ENCODE measurements at places on chromosomes 1 and 21.

DNA sequence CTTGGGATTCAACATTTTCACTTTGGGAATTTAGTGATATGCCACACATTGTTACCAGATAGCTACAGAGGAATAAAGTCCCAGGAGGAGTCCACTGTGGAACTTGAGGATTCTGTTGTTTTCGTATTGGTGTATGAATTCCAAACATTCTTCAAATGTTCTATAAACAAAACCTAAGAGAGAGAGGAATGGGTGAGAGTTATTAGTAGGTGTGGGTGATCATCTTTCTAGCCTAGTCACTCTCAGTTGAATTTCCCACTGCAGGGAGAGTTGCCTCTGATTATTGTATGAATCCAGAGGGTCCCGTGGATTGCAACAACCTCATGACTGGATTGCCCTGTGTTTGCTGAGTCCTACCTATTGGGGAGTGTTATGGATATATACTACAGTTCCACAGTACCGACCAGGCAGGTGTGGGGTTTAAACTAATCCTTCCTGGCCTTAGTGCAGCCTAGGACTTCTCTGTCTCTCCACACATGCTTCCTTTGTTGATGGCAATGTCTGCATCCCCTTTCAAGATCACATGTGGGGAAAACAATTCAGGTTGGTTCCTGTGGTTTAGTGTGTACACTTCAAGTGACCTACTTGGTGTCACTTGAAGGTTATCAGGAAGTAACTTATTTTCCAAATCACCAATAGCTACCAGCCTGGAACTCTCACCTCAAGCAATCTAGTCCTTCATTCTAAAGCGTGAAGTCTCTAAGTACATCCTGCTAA, 91.8 kb downstream of the ADCY10 start:
- no peak for DNase-seq

GRCh38 chr21:28608646-28609045, 384.0 kb downstream of the LTN1 start:
- DNase-seq: no peak

- DNase-seq: no peak
Observed at GRCh38 chr1:54973205-54973921, 7.1 kb upstream of the TMEM61 start.

GRCh38 chr21:33801424-33802405, 113.9 kb downstream of the ATP5PO start:
- DNase-seq: peak; percentile 24

DNA sequence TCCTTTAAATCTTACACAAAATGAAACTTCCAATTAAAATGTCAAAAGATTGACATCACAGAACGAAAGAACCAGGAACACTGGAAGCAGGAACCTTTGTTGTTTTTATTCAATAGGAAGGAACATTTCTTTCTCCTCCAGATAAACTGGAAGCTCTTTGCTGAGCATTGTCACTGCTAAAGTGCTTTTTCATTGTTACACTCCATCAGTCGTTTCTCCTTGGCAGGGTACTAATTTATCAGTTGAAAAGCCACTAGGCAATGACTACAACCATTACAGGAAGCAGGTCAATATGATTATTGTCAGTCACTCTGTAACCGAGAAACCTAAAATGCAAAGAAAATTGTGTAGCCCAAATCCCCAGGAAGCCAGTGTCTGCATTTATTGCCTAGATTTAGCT, 163.2 kb upstream of the MAP1LC3C start:
- no peak for DNase-seq

- DNase-seq: no peak
Observed at GRCh38 chr1:21668232-21668950, 766 bp downstream of the RAP1GAP start.

DNA sequence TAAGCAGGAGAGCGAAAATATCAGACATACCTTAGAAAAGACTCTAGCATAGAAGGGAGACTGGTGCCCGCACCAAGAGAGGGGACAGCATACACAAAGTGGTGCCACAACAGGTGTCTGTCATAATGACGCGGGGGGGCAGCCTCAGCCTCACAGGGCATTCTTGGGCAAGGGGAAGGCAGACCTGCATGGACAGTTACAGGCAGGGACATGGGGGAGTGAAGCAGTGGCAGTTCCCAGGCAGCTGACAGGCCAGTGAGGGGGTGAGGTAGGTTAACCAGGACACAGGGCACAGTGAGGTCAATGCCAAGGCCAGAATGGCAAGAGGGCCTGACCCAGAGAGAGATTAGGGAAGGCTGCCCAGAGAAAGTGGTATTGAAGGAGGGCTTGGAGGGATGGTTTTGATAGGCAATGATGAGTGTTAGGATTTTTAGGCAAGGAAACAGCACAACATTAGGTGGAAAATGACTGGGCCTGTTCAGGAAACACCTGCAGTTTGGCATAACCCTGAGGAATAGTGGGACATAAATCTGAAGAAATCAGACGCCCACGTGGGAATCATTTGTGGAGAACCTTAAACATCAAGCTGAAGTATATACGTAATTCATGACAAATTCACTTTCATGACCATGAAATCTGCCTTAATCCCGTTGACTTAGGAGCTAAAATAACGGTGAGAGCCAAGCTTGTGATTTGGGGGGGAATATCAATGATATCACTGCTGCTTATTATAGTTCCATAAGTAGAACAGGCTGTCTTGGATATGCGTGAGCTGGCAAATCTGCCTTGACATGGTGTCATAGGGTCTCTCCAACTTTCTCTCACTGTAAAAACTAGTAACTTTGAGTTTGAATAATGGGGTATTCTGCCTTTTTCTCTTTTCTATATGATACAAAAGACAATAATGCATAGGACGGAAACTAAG, 8.9 kb downstream of the PTPN14 start:
- DNase-seq: no peak

DNA sequence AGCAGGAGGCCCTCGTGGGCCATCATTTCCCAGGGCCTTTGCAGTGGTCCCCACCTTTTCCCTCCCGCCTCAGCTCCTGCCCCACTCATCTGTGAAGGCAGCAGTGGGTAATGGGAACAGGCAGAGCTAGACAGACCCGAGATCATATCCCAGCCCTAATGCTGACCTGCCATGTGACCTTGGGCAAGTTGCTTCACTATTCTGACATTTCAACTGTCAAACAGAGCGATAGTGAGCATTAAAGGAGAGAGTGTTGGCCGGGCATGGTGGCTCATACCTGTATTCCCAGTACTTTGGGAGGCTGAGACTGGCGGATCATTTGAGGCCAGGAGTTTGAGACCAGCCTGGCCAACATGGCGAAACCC, 51.7 kb downstream of the RPS6KA1 start:
- no peak for DNase-seq

DNA sequence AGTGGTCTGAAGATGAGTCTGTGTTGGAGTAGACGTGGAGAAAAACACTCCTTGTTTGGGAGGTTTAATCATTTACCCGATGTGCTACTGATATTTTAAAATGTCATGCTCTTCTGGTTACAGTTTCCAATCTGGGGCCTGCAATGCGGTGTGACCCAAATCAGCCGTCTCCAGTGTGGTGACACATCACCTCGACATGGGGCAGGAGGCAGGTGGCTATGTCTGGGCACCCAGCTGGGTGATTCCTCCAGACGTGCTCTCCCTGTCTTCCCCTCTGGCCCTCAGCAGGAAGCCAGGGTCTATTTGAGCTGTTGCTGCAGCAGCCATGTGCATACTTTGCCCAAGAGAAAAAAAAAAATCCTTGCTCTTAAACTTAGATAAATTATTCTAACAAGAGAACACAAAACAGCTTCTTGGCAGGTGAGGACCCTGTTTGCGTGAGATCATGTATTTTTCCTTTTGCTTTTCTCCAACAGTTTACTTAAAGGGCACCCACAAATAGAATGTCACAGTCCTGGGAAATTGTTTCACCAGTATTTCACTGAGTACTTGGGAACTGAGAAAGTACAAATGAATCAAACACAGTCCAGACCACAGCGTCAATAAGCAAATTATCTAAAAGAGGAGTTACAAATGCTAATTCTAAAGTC, 38.9 kb upstream of the MAP10 start:
- DNase-seq: no peak

- no peak for DNase-seq
Observed at GRCh38 chr1:103387898-103388297, 137.6 kb upstream of the RNPC3 start.

- DNase-seq: no peak
Observed at GRCh38 chr1:56532350-56532683, 47.0 kb downstream of the PLPP3 start.

DNA sequence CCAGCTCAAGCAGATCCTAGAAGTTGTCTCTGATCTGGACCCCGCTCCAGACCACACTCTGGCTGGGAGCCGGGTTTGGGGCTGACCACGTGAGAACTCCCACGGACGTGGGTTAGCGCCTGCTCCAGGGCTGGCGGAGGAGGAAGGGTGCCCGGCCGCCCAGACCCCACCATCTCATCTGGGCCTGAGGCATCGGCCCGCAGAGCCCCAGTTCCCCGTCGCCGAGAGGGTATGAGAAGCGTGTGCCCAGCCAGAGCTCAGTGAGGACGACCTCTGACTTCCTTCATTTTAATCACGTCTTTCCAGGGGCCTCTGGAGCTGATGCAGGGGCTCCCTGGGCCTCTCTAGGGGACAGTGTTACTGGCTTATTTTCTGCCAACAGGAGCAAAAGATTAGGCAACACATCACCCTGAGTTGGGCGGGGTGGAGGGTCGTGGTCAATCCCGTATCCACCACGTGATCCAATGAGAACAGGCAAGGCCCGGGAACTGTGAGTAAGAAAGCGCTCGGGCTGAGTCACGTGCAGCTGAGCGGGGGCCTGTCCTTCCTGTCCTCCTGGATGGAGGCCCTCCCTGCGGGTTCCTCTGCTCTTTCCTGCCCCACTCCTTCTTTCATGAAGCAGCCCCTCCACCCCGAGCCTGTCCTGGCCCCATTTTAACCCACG, 81.1 kb downstream of the SIK1 start:
- no peak for DNase-seq

- peak; percentile 65 for DNase-seq
Observed at GRCh38 chr1:150257624-150258585, at the start of gene CA14. CA14 (plus strand) TSS chr1:150257774; CDS start chr1:150258129, 355 bp downstream.

DNA sequence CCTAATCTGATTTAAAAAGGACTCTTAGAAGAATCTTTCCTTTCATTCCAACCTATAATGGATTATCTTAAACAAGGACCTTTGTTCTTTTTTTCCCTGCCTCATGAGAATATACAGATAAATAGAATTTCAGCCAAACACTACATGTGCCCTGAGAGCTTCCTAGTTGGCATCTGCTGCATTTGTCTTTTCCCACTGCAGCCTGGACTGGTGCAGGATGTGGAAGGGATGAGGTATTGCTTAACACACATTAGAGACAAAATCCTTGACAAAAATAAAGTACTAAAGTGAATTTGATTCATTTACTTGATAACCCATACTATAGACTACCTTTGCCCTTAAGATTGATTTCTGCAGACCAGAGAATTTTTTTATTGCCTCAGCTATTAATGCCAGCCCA, 59.5 kb downstream of the PALMD start:
- no peak for DNase-seq
